ENCODE measurements at places on chromosomes 2 and 18.

DNA sequence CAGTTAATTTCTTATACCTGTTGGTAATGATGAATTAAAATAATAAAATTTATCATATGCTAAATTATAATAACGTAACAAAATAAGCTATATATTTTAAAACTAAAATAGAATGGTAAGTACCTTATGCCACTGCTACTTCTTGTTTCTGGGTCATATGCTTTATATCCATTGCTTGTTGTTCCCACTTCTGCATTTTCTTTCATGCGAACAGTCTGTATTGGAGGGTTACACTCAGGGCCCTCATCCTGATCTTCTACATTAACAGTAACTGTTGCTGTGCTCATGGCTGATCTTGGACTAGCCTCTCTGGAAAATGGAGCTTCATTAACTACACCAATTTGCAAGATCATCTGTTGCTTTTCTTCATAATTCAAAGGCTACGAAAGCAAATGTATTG is 22.2 kb downstream of the DSC2 start:
- no peak for DNase-seq

- DNase-seq = no peak
These were observed 18.7 kb upstream of the ASPRV1 start for GRCh38 chr2:69979902-69980807.

GRCh38 chr2:156890529-156891148 is 366.9 kb upstream of the GALNT5 start:
- no peak for DNase-seq

- DNase-seq = no peak
These were observed 32.5 kb downstream of the INPP5D start for GRCh38 chr2:233092432-233093165.

GRCh38 chr2:75894170-75894569 is 183.5 kb upstream of the GCFC2 start:
- no peak for DNase-seq

GRCh38 chr2:16464641-16465040 is 201.0 kb downstream of the CYRIA start:
- DNase-seq = no peak

GRCh38 chr2:241797441-241798080 is 11.4 kb upstream of the NEU4 start:
- DNase-seq = no peak

- no peak for DNase-seq
These were observed 19.5 kb upstream of the RBMS1 start for GRCh38 chr2:160513120-160513519.

- DNase-seq = no peak
These were observed 287.9 kb upstream of the VRK2 start for GRCh38 chr2:57758686-57759085.

- DNase-seq = no peak
These were observed 92.0 kb upstream of the BCL2L11 start for GRCh38 chr2:111028720-111029119.

DNA sequence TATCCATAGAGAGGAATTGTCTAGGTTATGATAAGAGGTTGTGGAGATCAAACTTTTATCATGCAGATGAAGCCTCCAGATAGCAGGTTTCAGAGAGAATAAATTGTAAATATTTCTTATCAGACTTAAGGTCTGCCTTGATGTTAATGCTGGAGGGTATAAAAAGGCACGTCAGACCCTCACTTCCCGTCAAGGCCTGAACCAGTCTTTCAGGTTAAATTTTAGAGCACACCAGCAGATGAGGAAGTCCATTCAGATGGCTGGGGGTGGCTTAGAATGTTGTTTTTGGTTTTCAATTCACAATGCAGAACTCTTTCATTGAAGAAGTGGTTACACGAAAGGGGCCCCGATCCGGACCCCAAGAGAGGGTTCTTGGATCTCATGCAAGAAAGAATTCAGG is 144.4 kb upstream of the FBXO11 start:
- no peak for DNase-seq
